ENCODE measurements at places on chromosomes 16 and 17.

GRCh38 chr16:87729266-87729954 is 36.4 kb downstream of the KLHDC4 start:
- no peak for DNase-seq

DNA sequence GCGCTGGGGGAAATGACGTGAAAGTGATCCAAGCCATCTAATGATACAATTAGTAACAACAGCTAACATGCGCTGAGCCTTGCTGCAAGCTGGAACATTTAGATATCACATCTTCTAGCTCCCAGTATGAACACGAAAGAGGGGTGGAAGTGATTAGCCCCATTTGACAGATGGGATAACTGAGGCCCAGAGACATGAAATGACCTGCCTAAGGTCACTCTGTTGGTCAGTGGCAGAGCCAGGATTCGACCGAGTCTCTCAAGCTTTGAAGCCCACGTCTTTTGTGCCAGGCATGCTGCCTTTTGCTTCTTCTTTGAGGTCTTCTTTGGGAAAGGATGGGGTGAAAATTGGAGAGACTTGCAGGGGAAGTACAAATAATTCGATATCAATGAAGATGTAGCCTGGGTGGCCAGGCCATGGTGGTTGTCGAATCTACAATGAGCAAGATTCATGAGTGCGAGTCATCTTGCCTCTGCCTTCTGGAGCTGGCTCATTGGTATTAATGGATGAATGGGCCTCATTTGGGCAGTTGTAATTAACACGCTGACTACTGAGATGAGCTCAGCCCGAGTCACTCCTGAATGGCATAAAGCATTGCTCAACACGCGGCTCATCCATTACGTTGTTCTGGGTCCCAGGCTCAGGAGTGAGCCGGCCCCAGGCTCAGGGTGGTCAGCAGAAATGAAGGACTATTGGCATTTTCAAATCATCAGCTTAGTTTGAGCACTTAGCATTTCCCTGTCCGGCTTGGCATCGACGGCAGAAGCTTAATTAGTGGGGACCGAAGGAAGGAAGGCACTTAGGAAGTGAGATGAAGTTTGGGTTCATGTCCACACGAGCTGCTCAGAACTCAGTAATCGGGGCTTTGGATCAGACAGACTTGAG is 28.0 kb upstream of the GPRC5B start:
- no peak for DNase-seq

GRCh38 chr17:31586946-31587345 is 195.5 kb downstream of the RAB11FIP4 start:
- no peak for DNase-seq

GRCh38 chr17:17494870-17495535 is 1.2 kb downstream of the RASD1 start:
- DNase-seq, result peak; percentile 19

DNA sequence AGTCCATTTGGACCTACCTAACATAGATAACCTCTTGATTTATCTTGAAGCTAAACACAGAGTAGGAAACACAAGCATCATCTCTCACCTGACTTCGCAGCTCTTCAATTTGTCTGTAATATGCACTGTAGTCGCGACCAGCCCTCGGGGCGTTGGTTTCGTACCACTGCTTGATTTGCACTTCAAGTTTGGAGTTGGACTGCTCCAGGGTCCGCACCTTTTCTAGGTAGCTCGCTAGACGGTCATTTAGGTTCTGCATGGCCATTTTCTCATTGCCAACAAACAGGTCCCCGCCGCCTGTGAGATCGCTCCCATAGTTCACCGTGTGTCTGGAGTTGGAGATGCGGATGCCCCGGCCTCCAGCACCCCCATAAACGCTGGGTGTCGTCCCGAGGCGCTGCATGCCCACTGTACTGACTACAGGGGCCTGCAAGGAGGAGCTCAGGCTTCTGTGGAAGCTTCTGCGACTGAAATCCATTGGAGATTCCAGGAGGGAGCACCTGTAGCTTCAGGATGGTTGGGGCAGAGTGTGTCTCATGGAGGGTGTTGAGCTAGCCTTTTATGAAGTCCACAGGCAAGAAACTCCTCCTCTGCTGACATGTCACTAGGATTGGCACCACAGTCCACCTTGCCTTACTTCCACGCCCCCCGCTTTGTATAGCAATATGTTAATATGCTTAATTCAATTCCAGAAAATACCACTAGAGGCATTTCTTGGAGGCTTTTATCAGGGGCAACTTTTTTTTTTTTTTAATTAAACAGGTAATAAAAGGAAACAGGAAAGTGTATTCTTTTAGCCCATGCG is at the start of gene KRT20:
Gene KRT20 (minus strand): TSS at position 535 of the 805 bp plus-strand sequence. CDS start 57 bp downstream, at position 478.
- no peak for DNase-seq

DNA sequence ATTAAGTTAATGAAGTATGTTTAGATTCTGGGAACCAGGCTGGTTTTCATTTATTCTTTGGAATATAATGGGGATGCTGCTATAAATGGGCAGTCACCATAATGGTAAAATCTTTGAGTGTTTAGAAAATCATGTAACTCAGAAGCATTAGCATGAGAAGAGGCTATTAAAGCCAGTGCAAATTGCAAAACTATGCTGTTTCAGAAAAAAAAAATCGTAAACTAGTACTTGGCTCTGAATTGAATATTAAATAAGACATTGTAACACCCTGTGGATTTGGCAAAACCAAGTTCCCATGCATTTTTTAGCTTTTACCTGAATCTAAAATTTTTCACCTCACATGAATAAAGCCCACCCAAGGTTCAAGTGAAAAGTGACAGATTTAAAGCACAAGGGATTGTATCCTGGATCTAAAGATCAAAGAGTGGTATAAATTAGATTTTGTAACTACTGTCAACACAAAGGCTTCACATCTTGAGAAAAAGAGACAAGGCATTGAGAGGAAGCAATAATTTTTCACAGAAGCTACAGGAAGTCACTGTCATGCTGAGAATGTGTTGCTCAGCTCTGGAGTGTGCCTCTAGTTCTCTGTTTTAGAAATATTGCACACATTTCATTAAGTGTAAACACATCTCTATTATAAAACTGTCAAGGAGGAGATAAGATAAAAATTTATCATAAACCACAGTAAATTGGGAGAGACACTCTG is 142.2 kb downstream of the ABCA8 start:
- DNase-seq, result no peak

- DNase-seq, result no peak
Observed at GRCh38 chr17:67076290-67076689, 31.9 kb downstream of the CACNG1 start.

DNA sequence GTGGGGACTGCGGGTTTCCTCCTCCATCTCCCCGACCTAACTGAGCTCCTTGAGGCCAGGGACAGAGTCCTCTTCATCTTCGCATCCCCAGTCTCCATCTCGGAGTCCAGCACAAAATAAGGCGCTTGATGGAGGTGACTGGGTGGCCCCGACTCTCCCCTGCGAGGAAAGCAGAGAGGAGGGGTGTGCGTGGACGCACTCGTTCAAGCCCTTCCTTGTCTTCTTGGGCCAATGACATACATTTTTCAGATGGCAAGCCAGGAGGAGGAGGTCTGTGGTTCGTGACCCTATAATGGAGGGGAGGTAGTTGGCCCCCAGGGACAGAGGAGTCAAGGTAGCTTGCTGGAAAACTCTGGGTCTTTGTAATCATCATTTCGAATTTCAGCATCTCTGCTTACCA is 17.2 kb downstream of the CRISPLD2 start:
- DNase-seq, result no peak

DNA sequence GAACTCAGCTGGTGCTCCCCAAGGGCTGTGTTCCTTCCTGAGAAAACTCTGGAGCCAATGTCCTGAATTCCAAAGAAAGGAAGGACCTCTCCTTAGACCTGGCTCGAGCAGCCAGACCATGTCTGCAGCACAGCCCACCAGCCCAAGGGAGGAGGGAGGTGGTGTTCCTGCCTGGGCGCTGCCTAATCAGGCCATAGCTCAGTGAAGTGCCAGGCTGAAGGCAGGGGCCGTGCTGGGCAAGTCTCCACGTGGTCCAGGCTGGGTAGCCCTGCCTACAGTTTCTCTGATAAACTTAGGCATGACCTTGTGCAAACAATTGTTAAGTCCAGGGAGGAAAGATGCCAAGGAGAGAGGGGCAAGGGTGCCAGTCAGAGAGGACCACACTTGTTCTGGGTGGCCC is 76.8 kb downstream of the MPRIP start:
- DNase-seq, result no peak

DNA sequence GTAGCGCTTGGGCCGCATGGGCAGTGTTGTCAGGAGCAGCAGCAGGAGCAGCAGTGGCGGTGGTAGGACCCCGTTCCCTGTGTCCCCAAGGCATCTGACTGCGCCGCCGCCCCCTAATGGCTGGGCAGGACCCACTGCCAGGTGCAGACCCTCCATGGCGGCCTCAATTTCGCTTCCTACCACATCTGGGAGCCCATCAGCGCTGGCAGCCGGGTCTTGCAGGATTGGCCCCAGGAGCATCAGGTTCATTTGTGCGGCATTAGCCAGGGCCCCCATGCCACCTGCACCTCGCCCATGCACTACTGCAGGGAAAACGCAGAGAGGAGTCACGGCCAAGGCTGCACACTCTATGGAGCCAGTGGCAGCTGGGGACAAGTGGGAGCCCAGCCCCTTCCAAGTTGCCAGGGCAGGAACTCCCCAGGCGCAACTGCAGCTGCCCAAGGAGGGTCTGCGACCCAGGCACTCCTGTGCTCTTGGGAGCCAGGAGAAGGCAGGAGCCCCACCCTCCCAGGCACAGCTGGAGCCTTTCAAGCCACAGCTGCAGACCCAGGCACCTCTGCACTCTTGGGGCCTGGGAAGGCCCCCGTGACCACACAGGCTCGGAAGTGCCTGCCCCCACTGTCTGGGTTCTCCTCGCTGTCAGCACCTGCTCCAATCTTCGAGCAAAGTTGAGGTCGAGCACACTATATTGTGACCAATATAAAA is 594.2 kb downstream of the KCNJ18 start:
- no peak for DNase-seq

- no peak for DNase-seq
Observed at GRCh38 chr17:81334987-81335772, 40.1 kb upstream of the SLC38A10 start.

- DNase-seq, result no peak
Observed at GRCh38 chr16:16989368-16989767, 481.4 kb downstream of the XYLT1 start.

DNA sequence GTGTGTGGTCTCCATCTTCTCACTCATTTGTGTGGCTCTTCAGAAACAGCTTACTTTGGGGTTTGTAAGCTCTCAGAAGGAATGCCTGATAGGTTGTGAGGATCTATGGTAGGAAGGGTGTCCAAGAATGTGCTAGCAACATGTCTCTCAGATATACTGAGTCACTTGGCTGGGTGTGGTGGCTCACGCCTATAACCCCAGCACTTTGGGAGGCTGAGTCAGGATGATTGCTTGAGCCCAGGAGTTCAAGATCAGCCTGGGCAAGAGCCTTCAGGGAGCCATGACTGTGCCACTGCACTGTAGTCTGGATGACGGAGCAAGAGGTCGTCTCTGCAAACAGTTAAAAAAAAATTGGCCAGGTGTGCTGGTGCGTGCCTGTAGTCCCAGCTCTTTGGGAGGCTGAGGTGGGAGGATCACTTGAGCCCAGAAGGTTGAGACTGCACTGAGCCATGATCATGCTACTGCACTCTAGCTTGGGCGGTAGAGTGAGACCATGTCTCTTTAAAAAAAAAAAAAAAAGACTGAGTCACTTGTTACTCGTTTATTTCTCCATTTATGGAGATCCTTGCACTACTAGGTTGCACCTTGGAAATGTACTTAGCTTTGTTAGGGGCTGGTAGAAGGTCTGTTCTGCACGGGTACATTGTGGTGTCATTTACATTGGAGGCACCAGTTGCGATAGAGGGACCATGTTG is 232.0 kb downstream of the SNX29 start:
- no peak for DNase-seq

GRCh38 chr17:62140836-62141235 is 75.8 kb upstream of the MED13 start:
- DNase-seq, result no peak
